ENCODE measurements at places on chromosomes 16 and 17. TPM values are rescaled to one million over a fixed set of nuclear protein-coding genes. Genes with fewer than 3 reads are reported as not detected.

Gene NPTX1
- total RNA-seq = under 0.01 TPM

Gene KRT32
- not detected for total RNA-seq

Gene TEKT3
- total RNA-seq = not detected

Gene BICDL2
- 10.4 TPM for total RNA-seq

Gene FOXN1
- 0.21 TPM for total RNA-seq

Gene NUDT16L1
- total RNA-seq = 31.5 TPM

Measured in tracheal epithelial cell (primary cell).